Mammary epithelial cell (primary cell): ENCODE measurements at places on chromosomes 11 and 22. TPM values are rescaled to one million over a fixed set of nuclear protein-coding genes. Genes with fewer than 3 reads are reported as not detected.

Gene GGTLC2
- not detected for total RNA-seq

Gene OR4C6
- not detected in 2 replicates for total RNA-seq

Gene THY1
- 71.3 TPM for total RNA-seq

Gene ZNRF3
- total RNA-seq = 6.8 and 9.5 TPM in 2 replicates

Gene BATF2
- 1.8 and 2.4 TPM in 2 replicates for total RNA-seq

Gene OR8D1
- total RNA-seq = not detected

Gene NCF4
- total RNA-seq = not detected

Gene DGCR6
- total RNA-seq = 7.2 and 7.5 TPM in 2 replicates

GRCh38 chr11:117618982-117619355 lies 178.0 kb downstream of the DSCAML1 start:
- no peak for DNase-seq

DNA sequence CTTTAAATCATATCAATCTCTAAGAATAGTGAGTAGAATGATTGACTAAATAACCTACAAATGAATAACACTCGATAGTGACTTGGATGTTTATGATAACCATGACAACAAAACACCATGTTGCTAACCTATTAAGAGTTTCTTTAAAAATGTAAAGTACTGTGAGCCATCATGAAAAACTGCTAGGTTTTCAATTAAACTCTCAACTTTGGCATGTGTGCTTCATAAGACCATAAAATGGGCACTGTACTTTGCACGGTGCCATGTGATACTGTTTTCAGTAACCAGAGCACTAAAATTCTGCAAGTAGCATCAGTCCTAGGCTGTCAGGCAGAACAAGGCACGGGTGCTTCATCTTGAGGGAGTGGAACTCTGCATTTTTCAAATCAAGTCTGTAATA lies 96.2 kb upstream of the TRIM77 start:
- no peak for DNase-seq

GRCh38 chr11:58784995-58785394 lies 53.3 kb upstream of the GLYAT start:
- no peak for DNase-seq

DNA sequence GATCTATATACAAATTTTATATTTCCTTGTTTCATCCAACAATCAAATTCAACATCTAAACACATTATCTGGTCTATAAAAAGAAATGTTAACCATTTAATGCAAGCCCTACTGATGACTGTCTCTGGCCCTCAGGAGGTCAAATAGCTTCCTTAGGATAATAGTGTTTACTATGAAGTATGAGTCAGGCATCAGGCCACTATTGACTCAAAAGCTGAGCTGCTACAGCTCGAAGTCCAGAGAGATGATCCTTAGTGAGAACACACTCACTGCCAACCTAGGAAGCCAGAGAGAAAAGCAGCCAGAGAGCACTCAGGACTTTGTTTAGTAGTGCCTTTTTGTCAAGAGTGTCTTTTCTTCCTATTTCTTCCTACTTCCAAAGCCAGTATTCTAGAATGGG lies 171.8 kb downstream of the SOX6 start:
- DNase-seq = peak; percentile 76
